ENCODE measurements at places on chromosomes 16 and 17.

DNA sequence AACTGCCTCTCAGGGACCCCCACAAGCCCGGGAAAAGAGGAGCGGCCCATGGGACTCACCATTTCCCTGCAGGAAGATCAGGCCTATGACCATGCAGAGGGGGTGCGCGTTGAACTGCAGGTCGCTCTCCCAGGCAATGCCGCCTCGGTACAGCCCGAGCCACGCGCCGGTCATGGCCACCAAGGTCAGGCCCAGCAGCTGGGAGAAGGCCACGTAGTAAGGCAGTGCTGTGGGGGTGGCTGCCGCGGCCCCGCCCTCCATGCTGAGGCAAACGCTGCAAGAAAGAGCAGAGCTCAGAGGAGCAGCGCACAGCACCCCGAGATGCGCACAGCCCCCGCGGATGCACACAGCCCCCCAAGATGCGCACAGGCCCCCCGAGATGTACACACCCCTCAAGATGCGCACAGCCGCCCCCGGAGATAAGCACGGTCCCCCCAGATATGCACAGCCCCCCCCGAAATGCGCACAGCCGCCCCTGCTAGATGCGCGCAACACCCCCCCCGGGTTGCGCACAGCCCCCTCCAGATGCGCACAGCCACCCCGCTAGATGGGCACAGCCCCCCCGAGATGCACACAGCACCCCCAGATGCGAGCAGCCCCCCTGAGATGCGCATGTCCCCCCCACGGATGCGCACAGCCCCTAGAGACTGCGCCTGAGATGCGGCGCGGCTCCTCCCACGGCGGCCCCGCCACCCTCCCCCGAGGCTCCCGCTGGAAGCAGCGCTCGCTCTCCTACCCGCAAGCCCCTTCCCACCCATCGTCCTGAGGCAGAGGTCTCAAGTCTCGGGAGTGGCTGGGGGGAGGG is 8.6 kb downstream of the CYB561 start:
- H3K36me3 ChIP-seq, result peaks cover 19% of the 10 kb centered on the region
- peaks cover 45% of the 10 kb centered on the region for H3K4me1 ChIP-seq
- no peak for DNase-seq
- H3K4me3 ChIP-seq, result no peak overlapping the region
- peak overlapping the region; percentile 88 for H3K27ac ChIP-seq

- no peak overlapping the region for H3K27ac ChIP-seq
- H3K36me3 ChIP-seq, result peaks cover 16% of the 10 kb centered on the region
- peaks cover 68% of the 10 kb centered on the region for H3K4me1 ChIP-seq
- no peak for DNase-seq
Observed at GRCh38 chr16:85600530-85601271, 12.4 kb upstream of the GSE1 start.

GRCh38 chr17:81984773-81985410 is 7.5 kb downstream of the ASPSCR1 start:
- H3K4me1 ChIP-seq, result peaks cover 27% of the 10 kb centered on the region
- no peak for DNase-seq
- H3K36me3 ChIP-seq, result peaks cover 8% of the 10 kb centered on the region
- H3K27me3 ChIP-seq, result no peaks in the 10 kb centered on the region
- no peak overlapping the region for H3K27ac ChIP-seq
- H3K4me3 ChIP-seq, result no peak overlapping the region

GRCh38 chr17:10178506-10178991 is 19.9 kb downstream of the GAS7 start:
- H3K27me3 ChIP-seq, result no peaks in the 10 kb centered on the region
- DNase-seq, result no peak
- no peaks in the 10 kb centered on the region for H3K36me3 ChIP-seq
- no peak overlapping the region for H3K27ac ChIP-seq

- H3K27me3 ChIP-seq, result peaks cover 27% of the 10 kb centered on the region
- peaks cover 3% of the 10 kb centered on the region for H3K36me3 ChIP-seq
- peaks cover 6% of the 10 kb centered on the region for H3K4me1 ChIP-seq
- H3K27ac ChIP-seq, result no peak overlapping the region
- no peak for DNase-seq
Observed at GRCh38 chr17:42061646-42062487, 11.5 kb upstream of the C17orf113 start.

GRCh38 chr17:42924891-42925290 is 24.3 kb downstream of the G6PC1 start:
- H3K27ac ChIP-seq, result no peak overlapping the region
- no peak overlapping the region for H3K4me3 ChIP-seq
- no peaks in the 10 kb centered on the region for H3K4me1 ChIP-seq
- DNase-seq, result no peak
- H3K27me3 ChIP-seq, result peaks cover 44% of the 10 kb centered on the region
- no peaks in the 10 kb centered on the region for H3K36me3 ChIP-seq

DNA sequence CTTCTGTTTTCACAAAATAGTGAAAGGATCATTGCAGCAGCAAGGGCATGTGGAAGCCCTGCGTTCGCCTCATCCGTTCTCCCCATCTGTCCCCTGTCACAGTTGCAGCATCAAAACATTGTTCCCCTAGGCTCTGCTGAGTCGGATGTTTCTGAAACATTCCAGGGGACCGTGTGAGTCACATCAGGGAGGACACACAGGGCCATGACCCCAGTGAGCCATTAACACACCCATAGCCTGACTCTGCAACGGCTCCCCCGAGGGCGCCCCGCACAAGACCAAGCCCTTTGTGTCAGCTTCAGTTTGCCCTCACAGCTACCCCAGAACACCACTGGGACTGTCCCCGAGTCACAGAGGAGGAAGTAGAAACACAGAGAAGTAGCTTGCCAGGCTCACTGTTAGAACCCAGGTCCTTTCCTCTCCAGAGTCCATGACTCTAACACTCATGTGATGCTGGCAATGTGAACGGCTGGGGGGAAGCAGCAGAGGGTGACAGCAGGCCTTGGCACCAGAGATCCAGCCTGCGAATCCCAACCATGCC is 63.3 kb upstream of the HSBP1 start:
- peaks cover 24% of the 10 kb centered on the region for H3K27me3 ChIP-seq
- H3K4me3 ChIP-seq, result no peak overlapping the region
- DNase-seq, result no peak
- H3K27ac ChIP-seq, result no peak overlapping the region
- H3K4me1 ChIP-seq, result no peaks in the 10 kb centered on the region
- no peaks in the 10 kb centered on the region for H3K36me3 ChIP-seq

GRCh38 chr16:24820522-24820921 is 25.2 kb upstream of the SLC5A11 start:
- no peaks in the 10 kb centered on the region for H3K4me1 ChIP-seq
- H3K36me3 ChIP-seq, result peaks cover 65% of the 10 kb centered on the region
- peak overlapping the region; percentile 85 for H3K27ac ChIP-seq

DNA sequence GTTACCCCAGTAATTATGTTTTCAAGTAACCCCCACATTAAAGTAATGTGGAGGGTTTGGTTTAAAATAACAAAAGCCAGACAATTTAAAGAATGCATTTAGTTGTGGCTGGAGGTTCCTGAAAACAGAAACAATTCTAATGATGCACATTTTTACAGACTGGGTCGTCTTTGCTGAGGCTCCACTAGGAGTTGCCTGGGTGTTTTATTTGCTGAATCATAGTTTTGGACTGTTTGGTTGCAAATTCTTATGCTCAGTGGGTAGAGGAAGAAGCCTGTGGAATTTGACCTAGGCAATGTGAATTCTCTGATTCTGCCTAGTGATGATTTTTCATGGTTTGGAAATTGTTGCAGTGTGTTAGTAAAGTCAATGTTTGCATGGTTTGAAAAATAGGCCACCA is 16.3 kb downstream of the SHISA9 start:
- H3K4me3 ChIP-seq, result no peak overlapping the region
- H3K36me3 ChIP-seq, result no peaks in the 10 kb centered on the region
- H3K27ac ChIP-seq, result no peak overlapping the region
- no peaks in the 10 kb centered on the region for H3K4me1 ChIP-seq
- no peak for DNase-seq

GRCh38 chr16:79800016-79800608 is 199.6 kb upstream of the MAF start:
- DNase-seq, result no peak
- no peak overlapping the region for H3K27ac ChIP-seq
- H3K4me3 ChIP-seq, result no peak overlapping the region
- no peaks in the 10 kb centered on the region for H3K4me1 ChIP-seq
- H3K27me3 ChIP-seq, result peaks cover 45% of the 10 kb centered on the region
- no peaks in the 10 kb centered on the region for H3K36me3 ChIP-seq

DNA sequence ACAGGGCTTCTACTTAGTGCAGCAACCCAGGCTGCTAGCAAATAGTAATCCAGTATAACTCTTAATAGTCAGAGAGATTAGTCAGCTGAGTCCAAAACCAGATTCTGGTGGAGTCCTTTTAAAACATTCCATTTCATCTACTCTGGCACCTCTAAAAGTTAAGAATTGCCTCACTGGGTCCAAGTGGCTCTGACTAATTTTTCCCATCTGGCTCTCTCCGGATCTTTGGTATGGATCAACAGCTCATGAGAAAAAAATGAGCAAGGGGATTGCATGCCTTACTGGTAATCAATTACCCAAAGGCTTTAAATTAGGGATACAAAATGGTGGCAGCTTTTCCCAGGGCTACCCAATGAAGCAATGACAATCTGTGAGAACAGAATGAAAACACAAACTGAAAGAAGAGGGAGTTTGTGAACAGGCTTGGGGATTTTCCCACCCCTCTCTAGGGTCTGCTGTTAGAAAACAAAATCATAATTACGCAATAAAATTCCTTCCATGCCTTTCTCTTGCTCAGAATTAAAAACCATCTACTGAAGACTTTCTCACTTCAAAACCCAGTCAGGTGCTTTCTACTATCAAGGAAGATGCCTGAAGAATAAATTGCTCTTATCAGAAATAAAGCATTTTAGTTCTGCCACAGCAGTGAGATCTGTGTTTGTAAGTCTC is 84.6 kb upstream of the PMFBP1 start:
- H3K4me3 ChIP-seq, result no peak overlapping the region
- no peak for DNase-seq
- no peak overlapping the region for H3K27ac ChIP-seq
- H3K27me3 ChIP-seq, result peaks cover 6% of the 10 kb centered on the region
- no peaks in the 10 kb centered on the region for H3K36me3 ChIP-seq

- peaks cover 42% of the 10 kb centered on the region for H3K27me3 ChIP-seq
- no peak overlapping the region for H3K27ac ChIP-seq
- no peak for DNase-seq
- H3K4me3 ChIP-seq, result no peak overlapping the region
- no peaks in the 10 kb centered on the region for H3K4me1 ChIP-seq
Observed at GRCh38 chr17:14688134-14688533, 387.3 kb downstream of the HS3ST3B1 start.

DNA sequence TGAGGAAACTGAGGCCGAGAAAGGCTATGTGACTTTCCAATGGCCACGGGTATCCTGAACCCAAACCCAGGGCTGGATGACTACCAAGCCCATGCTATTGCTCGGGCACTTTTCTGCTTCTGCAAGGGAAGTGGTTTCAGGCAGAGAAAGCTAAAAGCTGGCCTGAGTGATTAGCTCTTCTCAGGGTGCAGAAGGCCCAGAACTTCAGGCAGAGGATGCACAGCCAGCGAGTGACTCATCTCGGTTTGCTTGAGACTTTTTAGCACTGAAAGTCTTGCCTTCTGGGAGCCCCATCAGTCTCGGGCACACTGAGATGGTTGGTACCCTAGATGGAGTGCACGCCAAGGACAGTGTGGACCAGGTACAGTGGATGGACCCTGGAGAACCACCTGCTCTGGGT is 129.5 kb upstream of the SDK2 start:
- no peak for DNase-seq
- no peak overlapping the region for H3K4me3 ChIP-seq
- H3K36me3 ChIP-seq, result no peaks in the 10 kb centered on the region
- H3K27me3 ChIP-seq, result peaks cover 39% of the 10 kb centered on the region
- no peaks in the 10 kb centered on the region for H3K4me1 ChIP-seq
- no peak overlapping the region for H3K27ac ChIP-seq

- H3K36me3 ChIP-seq, result peaks cover 3% of the 10 kb centered on the region
- no peak for DNase-seq
- H3K4me1 ChIP-seq, result peaks cover 33% of the 10 kb centered on the region
- no peaks in the 10 kb centered on the region for H3K27me3 ChIP-seq
Observed at GRCh38 chr17:7079581-7080455, at the start of gene CLEC10A. Gene CLEC10A, minus strand, starts transcription at chr17:7080251. Its CDS starts 1,439 bp downstream, at chr17:7078812.

DNA sequence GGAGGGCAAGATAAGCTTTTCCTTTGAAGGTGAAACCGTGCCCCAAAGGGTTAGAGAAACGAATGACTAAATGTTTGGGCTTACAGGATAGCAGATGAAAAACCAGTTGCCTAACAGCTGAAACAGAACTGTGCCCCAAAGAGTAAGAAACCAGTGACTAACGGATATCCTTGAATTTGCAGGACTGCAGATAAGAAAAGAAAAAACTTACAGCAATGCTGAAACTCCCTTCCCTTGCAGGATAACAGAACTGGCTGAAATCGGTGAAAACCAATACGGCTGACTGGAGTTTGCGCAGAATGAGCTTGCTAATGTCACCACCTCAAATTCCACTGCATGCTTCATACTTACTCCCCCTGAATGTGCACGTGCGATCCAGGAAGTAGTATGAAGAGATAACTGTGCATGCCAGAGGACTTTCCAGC is 175.2 kb upstream of the NLRP1 start:
- no peak overlapping the region for H3K4me3 ChIP-seq
- H3K36me3 ChIP-seq, result no peaks in the 10 kb centered on the region
- H3K27ac ChIP-seq, result no peak overlapping the region
- H3K4me1 ChIP-seq, result no peaks in the 10 kb centered on the region
- H3K27me3 ChIP-seq, result peaks cover 74% of the 10 kb centered on the region
- no peak for DNase-seq
